ENCODE measurements at places on chromosomes 3 and 15. TPM values are rescaled to one million over a fixed set of nuclear protein-coding genes. Genes with fewer than 3 reads are reported as not detected.

Gene MTFMT
- total RNA-seq = 24.5 TPM

Gene FHIT
- 3.3 TPM for total RNA-seq

Gene GATM
- 0.59 TPM for total RNA-seq

Gene RASGRP1
- 0.36 TPM for total RNA-seq

Gene ANKRD34C
- total RNA-seq = not detected

Gene DUOXA2
- not detected for total RNA-seq

Gene ZBTB20
- 32.9 TPM for total RNA-seq

Gene SH2D7
- not detected for total RNA-seq

Gene KLF15
- total RNA-seq = 4.4 TPM

Gene FOXL2
- total RNA-seq = under 0.01 TPM

Gene SH3GL3
- total RNA-seq = 0.29 TPM

Gene COL7A1
- 12.7 TPM for total RNA-seq

Gene CXCR6
- not detected for total RNA-seq

Gene TMEM207
- total RNA-seq = not detected

Gene CAPN3
- total RNA-seq = 1.1 TPM

Gene SPINK8
- total RNA-seq = not detected

Gene CCDC33
- not detected for total RNA-seq

Gene SLC9A9
- 8.3 TPM for total RNA-seq

Gene LRTM1
- total RNA-seq = not detected

Gene COMMD2
- total RNA-seq = 38.4 TPM

Gene RPSA
- total RNA-seq = 1,028 TPM

Gene FBXO40
- total RNA-seq = not detected

Gene CMTM8
- 1.4 TPM for total RNA-seq

Gene RAB6B
- 0.59 TPM for total RNA-seq

Gene HRH1
- 12.4 TPM for total RNA-seq

Gene GOLGA8S
- total RNA-seq = under 0.01 TPM

Gene SLC38A3
- total RNA-seq = 0.29 TPM

Gene CALML4
- total RNA-seq = 2.2 TPM

Gene DPPA4
- not detected for total RNA-seq

Gene C2CD4A
- total RNA-seq = under 0.01 TPM

Gene GOLGA8G
- not detected for total RNA-seq

Gene CDHR4
- total RNA-seq = not detected

Gene RBP2
- not detected for total RNA-seq

Gene DZIP1L
- total RNA-seq = 42.3 TPM

Gene SCAMP5
- 0.88 TPM for total RNA-seq

Gene NAALADL2
- total RNA-seq = 23.5 TPM

Gene SLC22A13
- total RNA-seq = 0.29 TPM

Gene ASB14
- total RNA-seq = not detected

Gene FMN1
- 9.0 TPM for total RNA-seq

Gene ZPLD1
- total RNA-seq = under 0.01 TPM

Gene SLC12A8
- total RNA-seq = 33.0 TPM

Gene TRPC1
- total RNA-seq = 19.9 TPM

Gene SLC6A20
- not detected for total RNA-seq

Gene TEX9
- total RNA-seq = 12.7 TPM

Gene FAH
- total RNA-seq = 21.2 TPM

Gene CFAP100
- not detected for total RNA-seq

Gene PRICKLE2
- 25.0 TPM for total RNA-seq

Gene C3orf85
- not detected for total RNA-seq

Gene RPN1
- 473 TPM for total RNA-seq

Gene TSPAN3
- total RNA-seq = 235 TPM

Gene ZNF620
- 1.1 TPM for total RNA-seq

Gene CLDN16
- under 0.01 TPM for total RNA-seq
